ENCODE measurements at places on chromosomes 7 and 10.

DNA sequence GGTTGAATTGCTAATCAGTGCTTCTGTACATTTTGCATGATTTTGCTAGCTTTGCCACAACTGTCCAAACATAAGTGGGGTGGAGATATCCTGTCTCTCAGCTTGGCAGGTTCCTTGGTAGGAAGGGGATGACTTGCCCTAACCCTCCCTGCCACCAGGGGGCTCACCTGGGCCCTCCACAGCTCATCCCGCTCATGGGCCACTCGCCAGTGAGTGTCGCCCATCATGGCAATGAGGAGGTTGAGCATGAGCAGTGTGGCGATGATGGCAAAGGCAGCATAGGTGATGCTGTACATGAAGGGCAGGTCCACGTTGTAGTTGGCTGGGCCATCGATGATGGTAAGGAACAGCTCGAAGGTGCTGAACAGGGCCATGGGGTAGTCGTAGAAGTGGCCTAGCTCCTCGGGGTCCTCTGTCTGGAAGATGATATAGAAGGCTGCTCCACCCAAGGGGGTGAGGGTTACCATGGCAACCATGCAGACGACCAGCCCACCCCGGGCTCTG lies 12.2 kb downstream of the TRPV6 start:
- DNase-seq = no peak

- DNase-seq = no peak
Observed at GRCh38 chr10:99573790-99574189, 41.0 kb downstream of the NKX2-3 start.

DNA sequence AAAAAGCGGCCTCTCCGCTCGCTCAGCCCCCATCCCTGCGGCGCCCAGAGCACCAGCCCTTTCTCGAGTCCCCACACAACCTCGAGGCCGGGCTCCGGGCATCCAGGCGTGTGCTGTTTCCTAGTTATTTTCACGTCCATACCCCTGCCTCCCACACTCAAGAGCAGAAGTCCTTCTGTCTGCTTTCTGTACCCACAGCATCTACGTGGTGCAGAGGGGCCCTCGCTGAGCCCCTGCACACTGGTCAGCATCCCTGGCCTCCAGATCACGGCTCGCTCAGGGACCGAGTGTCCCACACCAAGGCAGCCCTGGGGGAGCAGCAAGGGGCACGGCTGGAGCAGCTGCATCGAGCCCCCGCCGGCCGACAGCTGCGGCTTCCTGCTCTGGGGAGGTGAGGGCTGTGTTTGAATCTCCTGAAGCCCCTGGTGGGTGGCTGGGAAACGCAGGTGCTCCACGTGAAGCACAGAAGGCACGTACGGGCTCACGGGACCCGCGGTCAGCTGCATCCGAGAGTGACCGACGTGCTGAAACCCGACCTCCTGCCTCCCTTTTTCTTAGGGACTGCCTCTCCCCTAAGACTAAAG lies 333.1 kb downstream of the DNAJB6 start:
- DNase-seq = no peak

GRCh38 chr10:60155943-60156683 lies 233.6 kb downstream of the ANK3 start:
- DNase-seq = no peak

- DNase-seq = no peak
Observed at GRCh38 chr7:4831723-4832495, 29.9 kb downstream of the PAPOLB start.

GRCh38 chr10:86356296-86356695 lies 10.3 kb downstream of the GRID1 start:
- no peak for DNase-seq

GRCh38 chr7:137986252-137987017 lies 15.5 kb downstream of the CREB3L2 start:
- peak; percentile 73 for DNase-seq

- DNase-seq = no peak
Observed at GRCh38 chr10:43808136-43808535, 159.5 kb upstream of the ZNF32 start.

DNA sequence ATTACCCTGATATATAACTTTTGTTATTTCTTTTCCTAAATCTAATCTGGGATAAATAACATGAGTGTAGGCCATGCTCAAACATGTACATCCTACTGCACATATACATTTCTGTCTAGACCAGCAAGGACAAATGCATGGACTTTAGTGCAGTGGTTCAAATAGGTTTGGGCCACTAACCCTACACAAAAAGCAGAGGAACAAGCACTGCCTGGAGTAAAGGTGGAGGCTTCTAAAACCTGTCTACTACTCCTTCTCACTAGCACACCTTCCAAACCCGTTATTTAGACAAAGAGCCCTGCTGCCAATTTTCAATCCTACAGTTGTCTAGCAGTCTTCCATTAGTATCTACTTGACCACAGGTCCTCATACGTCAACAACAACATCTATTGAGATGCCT lies 34.8 kb downstream of the SGCE start:
- DNase-seq = no peak

- no peak for DNase-seq
Observed at GRCh38 chr10:67119651-67120050, 193.8 kb downstream of the LRRTM3 start.

- DNase-seq = no peak
Observed at GRCh38 chr7:35032166-35032565, 5.1 kb downstream of the DPY19L1 start.

DNA sequence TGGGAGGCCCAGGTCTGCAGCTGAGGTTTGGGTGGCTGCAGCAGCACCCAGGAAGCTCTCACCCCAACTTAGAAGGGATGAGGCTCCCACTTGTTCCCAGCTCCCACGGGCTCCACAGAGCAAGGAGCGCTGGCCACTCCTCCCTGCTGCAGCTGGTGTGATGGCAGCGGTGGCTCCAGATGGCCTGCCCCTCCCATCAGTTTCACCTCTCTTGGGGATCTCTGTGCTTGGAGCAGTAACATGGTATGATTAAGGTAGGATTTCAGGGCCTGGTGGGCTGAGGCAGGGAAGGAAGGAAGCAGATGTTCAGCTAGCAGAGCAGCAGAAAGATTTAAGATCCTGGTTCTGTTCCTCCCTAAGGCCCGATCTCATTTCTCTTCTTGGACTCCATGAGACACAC lies 66.8 kb upstream of the KIF5B start:
- DNase-seq = no peak

DNA sequence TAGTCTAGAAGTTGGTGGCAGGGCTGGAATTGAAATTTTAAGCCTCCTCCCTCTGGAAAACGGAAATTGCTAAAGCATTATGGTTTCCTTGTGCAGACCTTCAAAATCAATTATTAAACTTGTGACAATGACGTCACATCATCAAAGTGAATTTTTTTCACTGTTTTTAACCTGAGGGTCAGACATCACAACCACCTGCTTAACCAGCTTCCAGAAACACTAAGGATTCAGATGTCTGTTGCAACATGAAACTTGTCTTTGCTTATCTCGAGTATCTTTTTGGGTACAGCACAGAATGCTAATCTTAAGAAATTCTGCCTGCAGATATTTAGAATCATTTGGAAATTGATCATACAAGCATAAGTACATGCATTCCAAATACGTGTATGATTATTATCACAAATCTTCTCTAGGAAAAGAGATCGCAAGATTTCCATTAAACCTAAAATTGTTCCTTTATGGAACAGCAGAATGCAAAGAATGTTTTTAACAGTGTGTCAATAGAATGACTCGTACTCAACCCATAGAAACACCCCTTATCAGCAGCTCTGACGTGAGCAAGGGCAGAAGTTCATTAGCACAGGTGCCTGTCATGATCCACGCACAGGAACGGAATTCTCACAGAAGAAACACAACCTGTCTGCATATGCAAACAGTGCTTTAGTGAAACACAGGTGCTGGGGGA lies 4.1 kb upstream of the GTPBP4 start:
- no peak for DNase-seq

DNA sequence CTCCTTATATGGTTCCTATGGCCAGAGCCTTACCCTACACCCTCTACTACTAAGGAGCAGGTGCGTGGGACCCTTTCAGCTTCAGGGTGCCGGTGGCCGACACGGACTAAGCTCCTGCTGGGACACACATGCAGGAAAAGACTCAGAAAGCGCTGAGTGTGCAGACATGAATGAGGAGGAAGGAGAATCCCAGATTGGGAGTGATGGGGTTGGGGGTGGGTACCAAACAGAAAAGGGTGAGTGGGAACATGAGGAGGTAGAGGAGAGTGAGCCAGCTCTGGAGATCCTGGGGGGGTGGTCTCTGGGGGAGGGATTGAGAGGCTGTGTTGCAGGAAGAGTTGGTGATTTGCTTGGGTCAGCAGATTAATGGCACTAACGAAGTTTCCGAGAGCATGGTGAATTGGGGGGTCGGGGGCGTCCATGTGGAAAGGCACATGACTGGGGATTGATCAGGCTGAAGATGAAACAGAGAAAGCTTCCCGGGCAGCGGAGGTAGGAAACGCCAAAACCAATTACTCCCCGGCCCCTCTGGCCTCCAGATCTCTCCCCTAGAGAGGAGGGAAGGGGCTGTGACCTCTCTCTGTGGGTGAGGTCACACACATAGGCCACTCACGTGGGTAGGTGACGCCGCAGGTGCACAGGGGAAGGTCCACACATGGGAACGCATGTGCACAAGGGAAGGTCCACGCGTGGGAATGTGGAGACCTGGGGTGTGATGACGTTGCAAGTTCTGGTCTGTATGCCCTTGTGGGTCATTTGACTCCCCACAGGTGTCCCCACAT lies 37.9 kb upstream of the SLF2 start:
- no peak for DNase-seq

DNA sequence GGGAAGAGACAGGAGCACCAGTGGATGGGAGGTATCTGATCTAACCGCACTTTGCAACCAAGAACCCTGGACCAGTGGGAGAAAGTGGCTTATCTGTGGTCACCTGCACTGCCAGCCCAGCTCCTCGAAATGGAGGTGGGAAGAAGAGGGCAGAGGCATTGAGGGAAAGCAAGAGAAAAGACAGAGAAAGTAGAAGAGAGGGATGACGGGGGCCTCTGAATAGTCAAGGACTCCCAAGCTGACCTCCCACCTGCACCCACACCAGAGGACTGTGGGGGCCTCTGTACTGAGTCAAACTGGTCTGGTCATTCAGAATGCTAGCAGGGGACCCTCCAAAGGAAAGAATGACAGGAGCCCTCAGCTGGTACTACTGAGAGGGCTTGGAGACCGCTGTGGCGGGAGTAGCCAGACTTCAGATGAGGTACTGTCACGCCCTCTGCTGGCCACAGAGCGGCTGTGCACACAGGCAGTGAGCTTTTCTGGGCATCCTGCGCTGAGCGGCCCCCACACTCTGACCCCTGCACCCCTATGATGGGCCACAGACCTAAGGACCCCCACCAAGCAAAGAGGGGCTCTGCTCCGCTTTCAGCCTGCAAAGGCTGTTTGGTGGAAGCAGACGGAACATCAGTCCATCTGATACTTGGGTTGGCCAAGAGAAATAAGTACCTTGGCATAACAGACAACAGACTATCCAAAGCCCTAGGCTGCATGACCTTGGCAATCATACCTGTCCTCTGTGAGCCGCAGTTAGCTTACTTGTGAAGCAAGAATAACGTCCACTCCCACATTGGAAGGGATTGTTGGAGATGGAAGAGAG lies 112.9 kb downstream of the COL13A1 start:
- peak; percentile 90 for DNase-seq

GRCh38 chr7:41921453-41921981 lies 218.6 kb upstream of the INHBA start:
- peak; percentile 80 for DNase-seq

GRCh38 chr10:7444551-7445121 lies 33.8 kb upstream of the SFMBT2 start:
- no peak for DNase-seq

DNA sequence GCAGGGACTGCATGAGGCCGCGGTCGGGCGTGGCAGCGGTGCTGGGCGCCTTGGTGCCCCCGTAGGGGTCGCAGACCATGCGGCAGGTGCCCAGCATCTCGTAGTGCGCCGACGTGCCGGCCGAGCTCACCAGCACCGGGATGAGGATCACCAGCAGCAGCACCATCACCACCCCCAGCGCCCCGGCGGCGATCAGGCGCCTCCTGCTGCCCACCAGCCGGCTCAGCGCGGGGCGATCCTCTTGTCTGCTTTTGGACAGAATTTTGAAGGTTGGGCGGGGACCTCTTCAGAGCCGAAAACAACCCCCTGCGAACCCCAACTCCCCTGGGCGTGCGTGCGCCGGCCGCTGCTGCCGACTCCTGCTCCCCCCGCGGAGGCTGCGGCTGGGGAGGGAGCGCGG lies 779 bp downstream of the C1QL3 start:
- DNase-seq = peak; percentile 62

DNA sequence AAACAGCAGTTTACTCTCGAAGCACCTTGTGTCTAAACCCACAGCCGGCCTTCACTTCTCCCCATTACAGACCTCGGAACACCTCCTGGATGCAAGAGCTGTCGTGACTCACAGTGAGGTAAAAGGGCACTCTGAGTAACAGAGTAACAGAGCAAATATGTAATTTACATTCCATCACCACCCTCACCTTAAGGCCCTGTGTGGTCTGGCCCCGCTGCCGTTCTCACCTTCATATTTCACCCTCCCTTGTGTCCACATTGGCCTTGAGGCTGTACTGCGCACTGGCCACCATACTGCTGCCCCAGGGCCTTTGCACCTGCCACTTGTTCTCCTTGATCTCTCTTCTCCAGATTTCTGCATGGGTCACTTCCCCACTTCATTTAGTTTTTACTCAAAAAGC lies 12.6 kb downstream of the FFAR4 start:
- no peak for DNase-seq

DNA sequence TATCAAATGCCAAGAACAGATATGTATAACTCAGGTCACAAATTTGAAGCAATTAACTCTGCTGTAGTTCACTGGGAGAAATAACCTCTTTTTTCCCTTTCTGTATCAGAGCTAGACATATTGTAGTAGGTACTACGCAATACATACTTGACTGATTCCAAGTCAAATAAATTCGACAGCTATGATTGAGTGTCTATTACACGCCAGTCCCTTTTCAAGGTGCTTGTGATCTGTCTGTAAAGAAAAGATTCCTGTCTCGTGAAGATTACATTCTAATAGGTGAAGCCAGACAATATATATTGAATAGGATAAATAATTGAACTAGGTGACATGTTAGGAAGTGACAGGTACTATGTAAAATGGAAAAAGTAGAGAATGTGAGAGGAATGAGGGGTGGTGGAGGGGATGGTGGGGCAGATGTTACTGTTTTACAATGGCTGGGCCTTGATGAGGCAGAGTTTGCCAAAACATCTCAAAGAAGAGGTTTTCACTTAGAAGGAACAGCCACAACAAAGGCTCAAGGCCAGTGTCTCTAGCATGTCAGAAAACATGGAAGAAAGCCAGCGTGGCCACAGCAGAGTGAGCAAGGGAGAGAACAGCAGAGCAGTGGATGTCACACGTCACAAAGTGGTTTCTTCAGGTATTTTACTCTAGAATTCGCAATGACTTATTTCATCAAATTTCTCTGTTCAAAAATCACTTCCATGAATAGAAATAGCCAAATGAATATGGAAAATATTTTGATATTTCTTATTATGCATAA lies 282.6 kb upstream of the CACNA2D1 start:
- DNase-seq = no peak
